CD4-positive, alpha-beta memory T cell (primary cell): ENCODE measurements at places on chromosomes 6 and 20. TPM values are rescaled to one million over a fixed set of nuclear protein-coding genes. Genes with fewer than 3 reads are reported as not detected.

The SF3B5 gene
- 91.7 TPM for total RNA-seq

DNA sequence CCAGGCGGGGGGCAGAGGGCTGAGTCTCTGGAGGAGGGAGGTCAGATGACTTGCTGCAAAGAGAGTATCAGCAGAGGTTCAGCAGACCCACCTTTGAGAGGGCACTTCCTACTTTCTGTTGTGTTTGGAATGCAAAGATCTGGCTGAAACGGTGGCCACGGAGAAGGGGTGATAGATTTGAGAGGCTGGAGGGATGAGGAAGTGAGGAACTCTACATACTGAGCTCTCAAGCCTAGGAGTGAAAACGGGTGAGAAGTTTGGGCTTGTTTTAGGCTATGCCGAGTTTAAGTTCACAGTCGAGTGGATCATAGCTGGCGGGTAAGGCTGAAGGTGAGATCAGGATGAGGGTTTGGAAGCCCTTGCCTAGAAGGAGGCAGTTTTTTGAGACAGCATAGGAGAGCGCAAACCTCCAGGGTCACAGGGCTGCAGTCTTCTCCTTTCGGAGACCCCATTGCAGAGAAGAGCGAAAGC is 477 bp upstream of the ITPA start:
- peak overlapping the region; percentile 70 for H3K4me3 ChIP-seq
- peak overlapping the region; percentile 72 for H3K27ac ChIP-seq
- DNase-seq: peak; percentile 18

The ARHGAP40 gene
- not detected for total RNA-seq

DNA sequence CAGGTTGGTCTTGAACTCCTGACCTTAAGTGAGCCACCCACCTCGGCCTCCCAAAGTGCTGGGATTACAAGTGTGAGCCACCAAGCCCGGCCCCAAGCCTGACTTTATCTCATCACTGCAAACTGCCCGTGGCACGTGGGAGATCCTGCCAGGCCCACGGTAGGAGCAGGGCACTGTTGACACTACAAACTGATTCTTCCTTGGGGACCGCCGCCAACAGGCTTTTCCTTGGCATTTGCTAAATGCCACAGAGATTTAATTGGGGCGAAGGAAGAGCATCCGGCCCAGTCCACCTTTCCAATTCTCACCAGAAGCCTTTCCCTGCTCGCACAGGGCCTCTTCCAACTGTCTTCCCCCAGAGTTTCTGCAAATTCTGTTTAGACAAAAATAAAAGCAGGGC is 11.0 kb downstream of the ATP9A start:
- H3K36me3 ChIP-seq: no peaks in the 10 kb centered on the region
- no peak for DNase-seq
- no peaks in the 10 kb centered on the region for H3K4me1 ChIP-seq
- H3K4me3 ChIP-seq: no peak overlapping the region
- H3K27me3 ChIP-seq: no peaks in the 10 kb centered on the region

The OPN5 gene
- total RNA-seq: not detected

GRCh38 chr20:24917056-24917455 is 32.0 kb upstream of the CST7 start:
- no peak for DNase-seq
- H3K27me3 ChIP-seq: no peaks in the 10 kb centered on the region
- H3K27ac ChIP-seq: no peak overlapping the region
- H3K4me1 ChIP-seq: peaks cover 7% of the 10 kb centered on the region
- H3K4me3 ChIP-seq: no peak overlapping the region
- H3K36me3 ChIP-seq: no peaks in the 10 kb centered on the region

DNA sequence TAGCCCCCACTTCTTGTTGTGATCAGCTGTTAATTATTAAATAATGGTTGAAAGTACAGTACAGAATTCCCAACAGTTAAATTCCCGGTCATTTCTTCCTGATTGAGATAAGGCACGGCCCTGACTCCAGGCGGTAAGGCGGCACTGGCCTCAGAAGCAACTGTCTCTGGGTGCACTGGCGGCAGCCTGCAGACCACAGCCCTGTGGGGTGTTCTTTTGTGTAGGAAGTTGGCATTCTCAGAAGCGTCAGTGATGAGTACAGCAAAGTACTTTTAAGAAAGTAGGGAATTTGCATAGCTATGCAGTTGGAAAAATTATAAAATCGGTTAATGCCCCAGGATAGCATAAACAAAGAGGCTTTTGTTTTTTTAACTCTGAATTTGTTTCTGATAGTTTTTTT is 50.5 kb downstream of the SAMD5 start:
- DNase-seq: no peak
- no peaks in the 10 kb centered on the region for H3K36me3 ChIP-seq
- H3K4me1 ChIP-seq: no peaks in the 10 kb centered on the region
- no peak overlapping the region for H3K4me3 ChIP-seq

GRCh38 chr6:143419526-143419925 is 31.0 kb downstream of the ADAT2 start:
- no peak for DNase-seq
- H3K36me3 ChIP-seq: no peaks in the 10 kb centered on the region
- no peak overlapping the region for H3K4me3 ChIP-seq
- H3K27ac ChIP-seq: no peak overlapping the region

DNA sequence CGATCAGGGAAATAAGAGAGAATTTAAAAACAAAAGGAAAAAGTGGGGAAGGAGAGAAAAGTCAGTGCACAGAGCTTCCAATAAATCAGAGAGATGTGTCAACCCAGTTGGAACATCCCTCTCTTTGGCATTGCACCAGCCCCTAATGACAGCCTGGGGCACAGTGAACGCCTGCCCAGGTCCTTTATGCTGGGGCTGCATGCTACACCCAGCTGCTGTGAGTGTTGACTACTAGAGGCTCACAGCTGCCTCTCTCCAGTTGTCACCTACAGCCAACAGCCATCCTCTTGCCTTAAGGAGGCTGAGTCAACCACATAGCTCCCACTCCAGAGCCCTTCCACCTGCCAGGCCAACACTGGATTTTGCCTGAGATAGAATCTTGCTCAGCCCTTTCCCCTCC is 19.0 kb downstream of the OR2H2 start:
- no peaks in the 10 kb centered on the region for H3K27me3 ChIP-seq
- no peak overlapping the region for H3K27ac ChIP-seq
- no peaks in the 10 kb centered on the region for H3K4me1 ChIP-seq
- no peak for DNase-seq

The JPH2 gene
- total RNA-seq: not detected

DNA sequence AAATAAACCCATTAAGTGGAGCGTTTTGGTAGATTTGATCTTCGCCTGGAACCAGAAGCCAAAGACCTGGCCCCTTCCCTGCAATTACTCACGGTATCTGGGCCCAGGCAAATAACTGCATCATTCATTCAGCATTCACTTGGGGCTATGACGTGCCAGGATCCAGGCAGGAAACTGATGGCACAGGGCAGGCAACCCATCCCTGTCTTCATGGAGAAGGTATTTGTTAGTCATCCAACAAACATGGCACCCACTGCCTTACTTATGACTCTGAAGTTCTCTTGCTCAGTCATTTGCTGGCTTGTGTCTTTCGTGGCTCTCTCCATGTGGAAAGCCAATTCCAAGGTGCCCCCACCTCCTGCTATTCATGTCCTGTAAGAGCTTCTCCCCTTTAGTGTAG is 232.4 kb downstream of the BMP7 start:
- no peak overlapping the region for H3K27ac ChIP-seq
- no peak for DNase-seq
- H3K27me3 ChIP-seq: no peaks in the 10 kb centered on the region
- no peaks in the 10 kb centered on the region for H3K36me3 ChIP-seq

DNA sequence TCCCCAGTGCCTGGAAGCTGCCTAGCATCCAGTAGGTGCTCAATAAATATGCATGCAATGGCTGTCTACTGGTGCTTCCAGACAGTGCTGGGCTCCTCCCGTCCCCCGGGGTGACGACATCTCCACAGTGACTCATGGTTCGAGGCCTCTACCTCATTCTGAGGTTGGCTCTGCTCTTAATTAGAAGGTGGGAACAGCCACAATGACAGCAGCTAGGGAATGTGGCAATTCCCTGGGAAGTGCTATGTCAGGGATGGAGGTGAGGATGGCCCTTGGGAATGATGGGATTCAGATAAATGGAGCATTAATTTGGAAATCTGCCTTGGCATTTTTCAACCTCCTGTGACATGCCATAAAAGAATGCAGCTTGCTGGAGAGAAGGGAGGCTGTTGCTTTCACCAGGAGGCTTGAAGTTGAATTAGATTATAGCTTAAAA is 43.5 kb upstream of the NFATC2 start:
- no peaks in the 10 kb centered on the region for H3K27me3 ChIP-seq
- no peaks in the 10 kb centered on the region for H3K4me1 ChIP-seq
- no peak for DNase-seq
- H3K36me3 ChIP-seq: no peaks in the 10 kb centered on the region
- no peak overlapping the region for H3K4me3 ChIP-seq

DNA sequence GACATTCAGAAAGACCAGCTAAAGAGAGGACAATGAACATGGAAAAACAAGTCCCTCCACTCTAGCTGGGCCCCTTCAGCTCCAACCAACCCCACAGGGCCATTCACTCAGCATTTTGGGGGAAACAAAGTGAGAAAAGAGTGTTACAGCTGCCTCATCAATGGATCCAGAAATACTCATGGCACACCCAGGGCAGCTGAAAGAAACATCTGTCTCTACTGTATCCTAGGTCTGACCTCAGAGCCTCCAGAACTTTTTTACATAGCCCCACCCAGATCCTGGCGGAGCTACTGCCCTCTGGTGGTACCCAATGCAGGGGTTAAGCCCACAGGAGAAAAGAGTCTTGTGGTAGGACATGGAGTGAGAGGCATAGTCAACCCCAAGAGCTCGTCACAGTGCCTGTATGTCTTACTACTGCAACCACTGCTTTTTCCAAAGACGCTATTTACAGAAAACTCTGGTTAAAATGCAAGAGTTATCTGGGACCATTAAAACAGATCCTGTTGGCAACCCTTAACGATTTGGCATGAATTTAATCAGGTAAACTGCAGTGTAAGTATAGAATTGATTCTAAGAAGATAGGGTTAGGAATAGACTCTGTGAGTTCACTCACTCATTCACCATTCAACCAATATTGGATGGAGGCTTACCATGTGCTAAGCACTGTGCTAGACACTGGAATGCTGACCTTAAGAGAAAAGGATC is 37.4 kb upstream of the FAM83C start:
- H3K27ac ChIP-seq: no peak overlapping the region
- no peaks in the 10 kb centered on the region for H3K4me1 ChIP-seq
- no peak for DNase-seq

GRCh38 chr6:63821442-63821841 is 185.8 kb downstream of the PHF3 start:
- no peaks in the 10 kb centered on the region for H3K36me3 ChIP-seq
- DNase-seq: no peak
- no peaks in the 10 kb centered on the region for H3K27me3 ChIP-seq
- H3K27ac ChIP-seq: no peak overlapping the region

DNA sequence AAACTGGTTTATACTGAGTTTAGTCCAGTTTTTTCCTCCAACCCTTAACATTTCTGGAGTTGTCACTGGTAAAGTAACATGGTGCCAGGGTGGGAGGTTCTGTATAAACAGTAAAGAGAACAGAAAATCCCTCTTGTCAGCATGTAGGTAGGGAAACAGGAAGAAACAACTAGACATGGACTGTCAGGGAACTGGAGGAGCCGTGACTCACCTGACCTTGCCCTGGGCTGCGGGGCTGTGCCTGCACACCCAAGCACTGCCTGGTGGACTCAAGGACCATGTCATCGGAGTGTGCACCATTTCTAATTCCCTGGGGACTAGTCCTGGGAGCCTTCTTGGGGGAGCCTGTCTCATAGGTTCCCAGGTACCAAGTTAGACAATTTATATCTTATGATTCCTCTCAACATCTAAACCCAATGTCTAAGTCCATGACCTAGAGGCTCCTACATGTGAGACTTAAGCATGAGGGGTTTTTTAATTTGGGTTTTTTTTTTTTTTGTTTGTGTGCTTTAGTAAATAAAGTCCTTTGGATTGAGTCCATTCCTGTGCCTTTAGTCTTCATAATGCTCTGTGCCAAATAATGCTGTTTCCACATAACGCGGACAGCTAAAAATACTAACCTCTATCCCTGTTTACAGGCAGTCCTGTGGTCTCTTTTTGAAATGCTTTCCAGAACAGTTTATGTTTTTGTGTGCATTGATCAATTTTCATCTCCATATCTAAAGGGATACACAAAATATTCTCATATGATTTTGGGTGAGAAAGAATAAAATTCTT is 136.9 kb upstream of the SUPT3H start:
- H3K27me3 ChIP-seq: no peaks in the 10 kb centered on the region
- no peak overlapping the region for H3K27ac ChIP-seq
- no peaks in the 10 kb centered on the region for H3K4me1 ChIP-seq
- DNase-seq: no peak
- H3K4me3 ChIP-seq: no peak overlapping the region

DNA sequence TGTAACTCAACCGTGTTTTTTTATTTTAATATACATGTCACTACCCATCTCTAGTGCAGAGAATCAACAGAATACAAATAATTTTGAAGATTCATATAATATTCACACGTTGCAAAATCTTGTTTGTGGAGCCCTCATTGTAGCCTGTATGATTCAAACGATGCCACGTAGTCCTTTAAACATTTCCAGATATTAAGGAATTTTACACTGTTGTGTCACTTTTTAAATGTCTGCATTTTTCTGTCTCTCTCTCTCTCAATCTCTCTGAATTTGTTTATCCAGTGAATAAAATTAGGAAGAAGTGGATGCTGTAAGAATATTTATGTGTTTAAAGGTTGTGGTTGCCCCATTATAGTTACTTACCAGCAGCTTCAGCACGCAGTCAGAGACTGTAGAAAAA is 262.0 kb downstream of the PAX1 start:
- no peak for DNase-seq
- H3K27ac ChIP-seq: no peak overlapping the region
- H3K4me3 ChIP-seq: no peak overlapping the region
- H3K27me3 ChIP-seq: no peaks in the 10 kb centered on the region
- no peaks in the 10 kb centered on the region for H3K36me3 ChIP-seq
- H3K4me1 ChIP-seq: no peaks in the 10 kb centered on the region

DNA sequence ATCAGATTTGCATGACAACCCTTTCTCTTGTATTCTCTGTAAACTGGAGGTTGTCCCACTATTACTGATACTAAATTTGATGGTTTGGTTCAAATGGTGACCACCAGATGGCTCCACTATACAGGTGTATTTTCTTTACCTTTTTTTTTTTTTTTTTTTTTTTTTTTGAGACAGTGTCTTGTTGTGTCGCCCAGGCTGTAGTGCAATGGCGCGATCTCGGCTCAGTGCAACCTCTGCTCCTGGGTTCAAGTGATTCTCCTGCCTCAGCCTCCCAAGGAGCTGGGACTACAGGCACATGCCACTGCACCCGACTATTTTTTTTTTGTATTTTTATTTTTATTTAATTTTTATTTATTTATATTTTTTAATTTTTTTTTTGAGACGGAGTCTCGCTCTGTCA is 6.6 kb upstream of the WTAP start:
- no peaks in the 10 kb centered on the region for H3K36me3 ChIP-seq
- no peak overlapping the region for H3K4me3 ChIP-seq
- no peaks in the 10 kb centered on the region for H3K27me3 ChIP-seq
- peak; percentile 72 for DNase-seq
- peaks cover 21% of the 10 kb centered on the region for H3K4me1 ChIP-seq

The HLA-DRA gene
- total RNA-seq: 25.1 TPM

The SEMG1 gene
- total RNA-seq: not detected

The AURKA gene
- 1.7 TPM for total RNA-seq

The PDE7B gene
- 0.49 TPM for total RNA-seq

GRCh38 chr20:35290887-35291417 is 1.3 kb downstream of the FAM83C start:
- H3K27ac ChIP-seq: no peak overlapping the region
- H3K36me3 ChIP-seq: no peaks in the 10 kb centered on the region
- no peak for DNase-seq
- no peaks in the 10 kb centered on the region for H3K27me3 ChIP-seq
- no peaks in the 10 kb centered on the region for H3K4me1 ChIP-seq

GRCh38 chr20:47173596-47174216 is 182.8 kb downstream of the ZMYND8 start:
- peaks cover 4% of the 10 kb centered on the region for H3K27me3 ChIP-seq
- DNase-seq: no peak
- no peaks in the 10 kb centered on the region for H3K4me1 ChIP-seq
- H3K27ac ChIP-seq: no peak overlapping the region
